ENCODE measurements at places on chromosomes 16 and 17. TPM values are rescaled to one million over a fixed set of nuclear protein-coding genes. Genes with fewer than 3 reads are reported as not detected.

The TEX14 gene
- total RNA-seq: not detected

The TAC4 gene
- not detected for total RNA-seq

The ASGR1 gene
- total RNA-seq: 1.2 TPM

The C16orf96 gene
- total RNA-seq: under 0.01 TPM

The TSNAXIP1 gene
- total RNA-seq: 1.2 TPM

The TEKT3 gene
- not detected for total RNA-seq

The CIBAR2 gene
- total RNA-seq: not detected

Data from bronchus fibroblast of lung (primary cell).